ENCODE measurements at places on chromosomes 3 and 15.
A peak's percentile ranks its signal among the peaks of the same experiment; 100 is the strongest.

GRCh38 chr3:135368316-135368715, 573.3 kb downstream of the EPHB1 start:
- no peak for DNase-seq

GRCh38 chr15:67744331-67745072, 80.8 kb upstream of the SKOR1 start:
- peak; percentile 43 for DNase-seq

DNA sequence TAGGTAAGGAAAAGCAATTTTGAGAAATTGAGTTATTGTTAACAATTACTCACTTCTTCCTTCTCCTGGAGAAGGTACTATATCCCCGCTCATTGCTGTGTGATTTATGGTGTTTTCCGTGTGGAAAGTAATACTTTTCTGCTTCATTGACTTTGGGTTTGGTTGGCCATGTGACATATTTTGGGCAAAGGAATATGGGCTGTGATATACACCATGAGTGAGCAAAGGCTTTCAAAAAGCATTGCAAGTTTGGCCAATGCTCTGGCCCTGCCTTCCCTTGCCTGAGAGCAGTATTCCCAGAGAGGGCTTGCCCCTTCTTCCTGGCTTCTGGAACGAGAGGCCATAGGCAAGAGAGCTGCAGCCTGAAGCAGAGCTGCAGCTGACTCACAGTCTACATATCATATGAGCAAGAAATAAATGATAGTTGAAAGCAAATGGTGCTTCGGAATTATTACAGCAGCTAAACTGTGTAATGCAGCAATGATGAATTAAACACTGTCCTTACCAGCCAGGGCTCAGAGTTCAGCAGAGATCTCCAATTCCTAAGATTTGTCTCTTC, 216.8 kb upstream of the CD96 start:
- no peak for DNase-seq

GRCh38 chr15:69804786-69805185, 292.9 kb downstream of the TLE3 start:
- no peak for DNase-seq

DNA sequence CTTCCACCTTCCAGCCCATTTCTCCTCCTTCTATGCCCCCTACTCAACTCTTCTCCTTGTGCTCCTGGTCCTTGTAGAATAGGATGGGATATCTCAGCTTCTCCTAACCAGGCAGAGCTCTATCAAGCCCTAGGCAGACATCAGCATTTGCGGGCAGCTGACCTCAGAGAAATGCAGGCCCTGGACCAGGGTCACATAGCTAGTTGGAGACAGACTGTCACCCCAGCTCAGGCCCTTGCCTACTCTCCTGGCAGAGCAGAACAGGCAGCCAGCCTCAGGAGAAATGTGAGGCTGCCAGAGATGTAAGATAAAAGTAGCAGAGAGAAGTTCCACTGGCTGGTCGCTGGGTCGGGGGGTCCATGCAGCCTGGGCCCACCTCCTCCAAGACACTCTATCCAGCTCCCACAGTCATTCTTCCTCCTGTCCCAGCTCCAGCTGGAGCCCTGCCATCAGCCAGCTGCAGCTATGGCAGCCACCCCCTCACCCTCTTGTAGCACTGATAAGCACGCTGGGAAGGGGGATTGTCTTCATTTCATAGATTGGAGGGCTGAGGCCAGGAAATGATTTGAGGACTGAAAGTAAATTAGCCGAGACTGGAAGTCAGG, 4.0 kb downstream of the CYP8B1 start:
- no peak for DNase-seq
